Right renal cortex interstitium (tissue), 3 donors: ENCODE measurements at places on chromosomes 4 and X.

- DNase-seq: no peak
Measured at GRCh38 chrX:144791298-144791697, 456.0 kb upstream of the SPANXN1 start.

DNA sequence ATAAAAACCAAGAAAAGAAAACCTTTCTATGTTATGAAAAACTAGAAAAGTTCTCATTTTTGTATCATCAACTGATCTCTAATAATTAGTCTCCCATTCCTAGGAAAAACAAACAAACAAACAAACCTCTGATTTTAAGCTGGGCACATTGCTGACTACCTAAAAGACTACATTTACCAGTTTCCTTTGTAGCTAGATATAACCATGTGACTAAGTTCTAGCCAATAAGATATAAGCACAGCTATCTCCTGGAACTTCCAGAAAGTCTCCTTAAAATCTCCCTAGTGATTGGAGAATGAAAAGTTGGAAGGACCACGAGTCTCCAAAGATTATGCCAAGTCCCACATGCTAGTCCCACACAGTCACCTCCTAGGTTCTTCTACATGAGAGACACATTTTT, 108.9 kb downstream of the NR3C2 start:
- no peak for DNase-seq

GRCh38 chr4:87872028-87872427, 39.3 kb downstream of the MEPE start:
- DNase-seq: no peak

- DNase-seq: no peak
Measured at GRCh38 chr4:181272422-181272821, 970.8 kb upstream of the TENM3 start.

- no peak for DNase-seq
Measured at GRCh38 chrX:67426946-67427345, 116.9 kb upstream of the AR start.

GRCh38 chrX:1140236-1140681, 72.2 kb downstream of the CRLF2 start:
- DNase-seq: no peak

DNA sequence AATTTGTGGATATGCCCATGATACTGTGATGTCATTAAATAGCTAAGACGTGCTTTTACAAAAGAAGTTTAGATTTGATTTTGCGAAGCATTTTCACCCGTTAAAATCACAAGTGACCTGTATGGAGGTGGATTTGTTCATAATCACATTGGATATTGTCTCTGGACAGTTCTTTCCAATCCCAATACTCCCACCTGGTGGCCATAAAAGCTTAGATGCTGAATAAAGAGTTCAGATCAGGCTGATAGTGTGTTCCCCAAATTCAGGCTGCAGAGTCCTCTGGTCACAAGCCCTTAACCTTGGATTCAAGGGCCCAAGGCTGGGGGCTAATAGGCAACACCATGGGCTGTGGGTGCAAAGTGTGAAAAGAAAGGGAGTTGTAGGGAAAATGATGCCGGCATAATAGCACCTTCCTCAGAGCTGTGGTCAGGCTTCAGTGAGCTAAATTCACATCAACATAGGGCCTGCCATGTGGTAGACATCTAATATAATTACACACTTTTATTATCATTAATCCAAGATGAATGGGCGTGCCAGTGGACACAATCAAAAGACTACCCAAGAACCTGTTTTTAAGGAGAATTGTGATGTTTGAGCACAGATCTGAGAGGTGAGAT, 28.1 kb downstream of the SMIM43 start:
- DNase-seq: no peak

- DNase-seq: no peak
Measured at GRCh38 chr4:27148211-27148895, 287.7 kb downstream of the STIM2 start.

GRCh38 chrX:38879631-38880220, 78.5 kb downstream of the MID1IP1 start:
- DNase-seq: no peak

- no peak for DNase-seq
Measured at GRCh38 chr4:28391877-28392276, 1531.2 kb downstream of the STIM2 start.

DNA sequence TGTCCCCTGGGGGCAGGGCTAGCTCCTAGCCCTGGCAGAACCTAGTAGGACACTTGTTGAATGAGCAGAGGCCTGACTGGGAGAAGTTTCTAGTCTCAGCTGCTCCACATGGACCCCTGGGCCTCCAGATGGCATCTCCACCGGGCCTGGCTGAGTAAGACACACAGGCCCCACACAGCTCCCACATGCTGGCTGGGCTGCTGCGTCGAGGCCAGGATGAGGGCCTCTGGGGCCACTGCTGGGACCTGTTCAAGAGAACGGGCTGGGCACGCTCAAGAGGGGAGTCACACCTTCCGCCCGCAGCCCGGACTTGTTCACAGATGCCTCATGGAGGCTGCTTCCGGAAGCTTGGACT, 4.2 kb upstream of the HGFAC start:
- DNase-seq: no peak

GRCh38 chrX:130340271-130340670, 552 bp downstream of the SLC25A14 start:
- no peak for DNase-seq

GRCh38 chr4:178633263-178633662, 1191.0 kb upstream of the AGA start:
- no peak for DNase-seq
